ENCODE measurements at places on chromosomes 3 and 15.

- no peak for DNase-seq
These were observed 177.3 kb upstream of the WNT5A start for GRCh38 chr3:55664387-55664786.

- DNase-seq, result no peak
These were observed 3.0 kb downstream of the ADAMTS9 start for GRCh38 chr3:64684715-64685261.

- no peak for DNase-seq
These were observed 11.6 kb upstream of the CLDN18 start for GRCh38 chr3:137998121-137999042.

DNA sequence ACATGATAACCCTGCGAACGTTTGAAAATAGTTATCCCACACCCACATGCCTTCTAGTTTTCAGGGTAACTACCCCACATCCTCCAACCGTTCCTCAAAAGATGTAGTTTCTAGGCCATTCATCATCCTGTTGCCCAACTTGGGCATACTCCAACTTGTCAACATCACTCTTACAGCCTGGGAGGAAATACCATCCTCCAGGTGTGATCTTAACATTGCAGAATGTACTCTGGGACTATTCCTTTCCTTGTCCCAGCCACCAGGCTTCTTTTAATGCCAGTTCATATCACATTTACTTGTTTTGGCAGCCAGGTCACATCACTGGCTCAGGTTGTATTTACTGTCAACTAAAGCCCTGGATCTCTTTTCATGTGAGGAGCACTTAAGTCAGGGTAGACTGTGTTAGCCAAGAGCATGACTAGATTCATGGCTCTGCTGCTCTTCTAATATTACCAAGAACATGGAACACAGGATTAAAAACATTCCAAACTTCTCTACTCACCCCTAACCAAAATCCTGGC lies 4.0 kb upstream of the DENND6A start:
- DNase-seq, result no peak

DNA sequence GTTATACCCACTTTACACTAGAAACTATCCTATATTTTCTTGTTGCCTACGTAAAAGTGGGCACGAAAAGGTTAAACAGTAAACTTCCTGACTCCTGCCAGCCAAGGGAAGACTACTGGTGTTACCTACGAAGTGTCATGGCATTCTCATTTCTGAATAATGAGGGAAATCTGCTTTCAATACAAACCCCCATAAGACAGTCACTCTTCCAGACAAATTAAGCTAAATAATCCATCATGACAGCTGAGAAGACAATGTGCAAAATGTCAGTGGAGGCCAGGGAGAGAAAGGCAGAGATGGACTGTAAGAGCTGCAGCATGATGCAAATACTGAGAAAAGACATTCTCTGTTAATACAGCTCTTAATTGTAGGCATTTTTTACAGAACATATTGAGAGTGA lies 136.5 kb downstream of the SERPINI1 start:
- DNase-seq, result no peak

DNA sequence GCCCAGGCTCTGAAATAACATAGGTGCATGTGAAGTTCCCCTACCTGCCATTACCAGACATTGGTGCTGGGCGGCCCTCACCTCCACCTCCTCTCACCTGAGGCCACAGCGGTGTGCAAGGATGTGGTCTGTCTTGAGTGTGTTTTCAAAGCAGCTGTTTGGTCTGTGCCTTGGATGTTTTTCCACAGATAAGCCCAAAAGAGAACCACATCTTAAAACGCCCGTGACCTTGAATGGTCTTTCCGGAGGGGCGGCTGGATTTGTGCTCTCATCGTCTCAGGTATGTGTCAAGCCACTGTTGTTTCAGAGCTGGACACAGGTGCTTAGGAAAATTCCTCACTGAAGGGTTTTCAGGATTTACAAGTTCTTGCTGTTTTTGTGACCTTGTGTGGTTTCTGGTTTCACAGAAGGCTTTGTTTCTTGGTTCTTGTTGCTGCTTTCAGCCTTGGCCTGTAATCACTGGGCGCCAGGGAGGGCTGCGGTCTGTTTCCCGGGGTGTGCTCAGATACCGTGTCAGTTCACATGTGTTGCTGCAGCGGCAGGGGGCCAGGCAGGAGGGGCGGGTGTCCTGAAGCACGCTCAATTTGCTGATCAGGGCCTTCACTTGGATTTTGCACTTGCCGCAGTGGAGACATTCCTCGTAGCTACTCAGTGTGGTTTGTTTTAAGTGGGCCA lies 128.4 kb downstream of the IGF1R start:
- no peak for DNase-seq

- DNase-seq, result no peak
These were observed 35.6 kb upstream of the FAM107A start for GRCh38 chr3:58612830-58613229.

- no peak for DNase-seq
These were observed 820 bp upstream of the HMCES start for GRCh38 chr3:129277829-129278271.

DNA sequence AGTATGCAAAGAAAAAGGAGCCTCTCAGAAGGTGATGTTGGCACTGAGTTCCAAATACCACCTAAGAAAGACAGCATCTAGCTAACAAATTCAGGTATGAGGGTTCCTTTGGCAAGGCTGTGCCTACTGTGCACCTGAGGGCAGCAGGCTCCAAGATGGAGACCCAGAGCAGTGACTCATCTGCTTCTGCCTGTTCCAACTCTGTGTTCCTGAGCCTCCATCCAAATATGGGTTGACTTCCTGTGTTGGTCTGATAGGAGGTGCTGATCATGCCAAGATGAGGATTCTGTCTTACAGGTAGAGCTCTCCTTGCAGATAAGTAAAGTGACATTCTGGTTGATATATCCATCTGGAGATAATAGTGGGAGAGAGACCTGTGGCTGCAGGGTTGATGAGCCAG lies 26.0 kb downstream of the SV2B start:
- DNase-seq, result no peak

DNA sequence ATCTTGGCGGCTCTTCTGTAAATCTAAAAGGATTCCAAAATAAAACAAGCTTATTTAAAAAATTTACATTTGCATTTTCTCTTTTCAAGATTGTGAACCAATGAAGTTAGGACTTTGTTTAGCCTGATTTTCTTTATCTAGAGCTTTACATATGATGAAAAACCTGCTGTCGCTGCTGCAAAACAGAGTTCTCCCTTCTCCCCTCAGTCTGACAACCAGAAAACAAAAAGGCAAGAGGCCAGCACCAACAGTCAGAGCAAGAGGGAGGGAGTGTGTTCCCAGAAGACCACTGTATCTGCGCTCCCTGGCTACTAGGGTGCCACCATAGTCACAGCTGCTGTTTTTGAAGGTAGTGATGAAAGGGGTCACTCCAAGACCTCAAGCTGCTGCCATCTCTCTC lies 33.1 kb upstream of the NEO1 start:
- no peak for DNase-seq

DNA sequence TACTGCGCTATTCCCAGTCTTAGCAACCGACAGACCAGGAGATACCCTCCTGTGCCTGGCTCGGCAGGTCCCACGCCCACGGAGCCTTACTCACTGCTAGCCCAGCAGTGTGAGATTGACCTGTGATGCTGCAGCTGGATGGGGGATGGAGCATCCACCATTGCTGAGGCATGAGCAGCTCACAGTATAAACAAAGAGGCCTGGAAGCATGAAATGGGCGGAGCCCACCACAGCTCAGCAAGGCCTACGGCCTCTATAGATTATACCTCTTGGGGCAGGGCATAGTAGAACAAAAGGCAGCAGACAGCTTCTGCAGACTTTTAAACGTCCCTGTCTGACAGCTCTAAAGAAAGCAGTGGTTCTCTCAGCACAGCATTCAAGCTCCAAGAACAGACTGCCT lies 160.3 kb downstream of the ANXA2 start:
- no peak for DNase-seq

DNA sequence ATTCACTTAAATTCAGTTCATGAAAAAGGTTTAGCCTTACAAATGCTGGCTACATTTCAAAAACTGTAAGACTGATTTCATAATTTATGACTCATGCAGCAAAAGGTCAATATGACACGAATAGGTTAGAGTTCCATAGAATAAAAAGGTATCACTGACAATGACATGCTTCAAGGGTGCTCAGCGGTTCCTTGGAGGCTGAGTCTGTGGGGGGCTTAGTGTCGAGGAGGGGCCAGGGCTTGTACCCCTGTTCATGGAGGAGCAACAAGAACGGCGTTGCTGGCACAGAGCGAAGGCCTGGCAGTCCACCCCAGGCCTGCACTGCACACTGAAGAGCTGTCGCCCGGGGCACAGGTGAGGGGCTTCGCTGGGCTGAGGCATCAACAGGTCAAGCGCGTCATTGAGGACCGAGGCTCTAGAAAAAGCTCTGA lies 174.2 kb downstream of the NR1D2 start:
- no peak for DNase-seq

GRCh38 chr15:85688711-85689110 lies 106.0 kb downstream of the KLHL25 start:
- no peak for DNase-seq

GRCh38 chr3:164572436-164572835 lies 505.9 kb downstream of the SI start:
- DNase-seq, result no peak

DNA sequence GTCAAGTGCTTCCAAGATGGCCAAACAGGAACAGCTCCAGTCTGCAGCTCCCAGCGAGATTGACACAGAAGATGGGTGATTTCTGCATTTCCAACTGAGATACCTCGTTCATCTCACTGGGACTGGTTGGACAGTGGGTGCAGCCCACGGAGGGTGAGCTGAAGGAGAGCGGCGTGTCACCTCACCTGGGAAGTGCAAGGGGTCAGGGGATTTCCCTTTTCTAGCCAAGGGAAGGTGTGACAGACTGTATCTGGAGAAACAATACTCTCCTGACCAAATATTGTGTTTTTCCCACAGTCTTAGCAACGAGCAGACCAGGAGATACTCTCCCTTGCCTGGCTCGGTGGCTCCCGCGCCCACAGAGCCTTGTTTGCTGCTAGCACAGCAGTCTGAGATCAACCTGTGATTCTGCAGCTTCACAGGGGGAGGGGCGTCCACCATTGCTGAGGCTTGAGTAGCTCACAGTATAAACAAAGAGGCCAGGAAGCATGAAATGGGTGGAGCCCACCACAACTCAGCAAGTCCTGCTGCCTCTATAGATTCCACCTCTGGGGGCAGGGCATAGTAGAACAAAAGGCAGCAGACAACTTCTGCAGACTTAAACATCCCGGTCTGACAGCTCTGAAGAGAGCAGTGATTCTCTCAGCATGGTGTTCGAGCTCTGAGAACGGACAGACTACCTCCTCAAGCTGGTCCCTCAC lies 293.5 kb upstream of the SUCLG2 start:
- DNase-seq, result no peak

- no peak for DNase-seq
These were observed 122.5 kb downstream of the TBC1D5 start for GRCh38 chr3:17619968-17620367.

- no peak for DNase-seq
These were observed 32.2 kb upstream of the SSR3 start for GRCh38 chr3:156586905-156587759.

DNA sequence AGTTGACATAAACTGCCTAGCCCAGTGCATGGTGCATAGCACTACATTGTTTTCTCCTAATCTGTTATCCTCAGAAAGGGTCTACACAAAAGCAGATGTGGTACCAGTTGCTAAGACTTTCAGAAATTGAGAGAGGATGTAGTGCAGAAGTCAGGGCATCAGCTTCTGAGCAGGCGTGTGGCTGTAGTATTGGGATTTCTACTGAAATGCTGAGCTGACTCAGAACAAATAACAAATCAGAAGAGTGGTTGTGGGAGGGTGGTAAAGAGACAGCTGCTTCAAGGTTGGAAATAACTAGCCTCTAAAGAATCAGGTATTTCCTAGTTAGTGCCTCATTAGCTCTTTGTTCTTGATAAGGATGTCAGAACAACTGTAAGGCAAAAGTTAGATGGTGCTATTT lies 161.3 kb downstream of the AKAP13 start:
- no peak for DNase-seq

GRCh38 chr15:85543741-85544155 lies 163.3 kb downstream of the AKAP13 start:
- no peak for DNase-seq

DNA sequence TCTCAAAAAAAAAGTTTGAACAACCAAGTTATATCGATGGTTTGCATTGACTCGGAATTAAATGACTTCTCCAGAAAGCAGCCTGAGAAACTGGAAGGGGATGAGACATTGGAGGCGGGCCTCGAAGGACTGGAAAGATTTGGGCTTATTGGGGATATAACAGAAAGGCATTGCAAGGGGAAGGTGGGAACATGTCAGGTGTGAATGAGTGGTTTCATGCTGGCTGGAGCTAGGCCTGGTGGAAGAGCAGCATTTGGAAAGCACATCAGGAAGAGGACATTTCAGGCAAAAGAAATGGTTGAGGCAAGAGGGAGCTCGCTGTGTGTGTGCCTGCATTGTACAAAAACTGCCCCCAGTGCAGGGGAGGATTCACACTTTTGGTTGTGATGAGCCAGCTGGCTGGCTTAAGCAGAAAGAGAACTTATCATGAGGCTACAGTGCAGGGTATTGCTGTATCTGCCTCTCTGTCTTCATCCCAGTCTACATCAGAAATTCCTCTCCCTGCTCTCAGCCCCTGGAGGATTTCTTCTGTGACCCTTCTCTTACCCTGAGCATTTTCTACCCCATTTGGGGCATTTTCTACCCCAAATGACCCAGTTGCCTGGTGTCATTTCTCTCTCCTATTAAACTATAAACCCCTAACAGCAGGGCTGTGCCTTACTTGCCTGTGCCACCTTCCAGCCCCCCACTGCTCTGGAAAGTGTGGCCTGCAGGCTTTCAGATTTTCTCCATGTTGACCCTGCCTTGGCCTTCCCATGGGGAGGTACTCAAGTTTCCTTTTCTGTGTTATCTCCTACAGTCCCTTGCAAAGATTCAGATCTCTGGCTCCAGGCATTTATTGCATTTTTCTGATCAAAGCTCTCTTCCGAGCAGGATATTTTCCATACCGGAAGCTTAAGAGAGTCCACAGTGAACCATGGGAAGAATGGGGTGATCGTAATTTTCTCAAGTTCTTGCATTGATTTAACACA lies 64.4 kb upstream of the FLNB start:
- no peak for DNase-seq

DNA sequence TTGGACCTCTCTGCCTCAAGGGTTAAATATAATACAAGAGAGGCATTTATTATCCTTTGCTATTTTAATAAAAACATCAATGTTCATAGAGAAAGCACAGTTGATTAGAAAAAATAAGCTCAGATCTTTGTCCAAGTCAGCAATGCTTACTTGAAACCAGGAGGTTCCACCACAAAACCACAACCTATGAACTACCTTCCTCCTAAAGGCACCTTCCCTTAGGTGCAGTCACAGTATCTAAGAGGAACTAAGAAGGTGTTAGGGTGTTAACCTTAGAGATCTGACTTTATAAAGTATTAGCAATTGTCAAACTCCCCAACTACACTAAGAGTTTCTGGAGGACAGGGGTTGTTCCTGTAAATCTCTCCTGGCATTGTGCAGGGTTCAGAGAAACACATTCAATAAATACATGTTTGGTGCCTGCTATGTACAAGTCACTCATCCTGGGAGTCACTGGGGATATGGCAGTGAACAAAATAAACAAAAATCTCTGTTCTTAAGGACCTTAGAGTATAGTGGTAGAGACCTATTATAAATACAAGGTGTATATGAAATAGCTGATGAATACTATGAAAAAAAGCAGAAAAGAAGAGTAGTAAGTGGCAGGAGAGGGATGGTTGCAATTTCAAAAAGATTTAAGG lies 208.6 kb downstream of the NFKBIZ start:
- DNase-seq, result no peak

Measured in stimulated activated CD8-positive, alpha-beta memory T cell treated with anti-CD3 and anti-CD28 coated beads, Interleukin-4, amount 100 ng/mL, for 4 hours (primary cell).